Coronary artery (tissue), 2 donors: ENCODE measurements at places on chromosomes 1 and 21.
A peak's percentile ranks its signal among the peaks of the same experiment; 100 is the strongest.

DNA sequence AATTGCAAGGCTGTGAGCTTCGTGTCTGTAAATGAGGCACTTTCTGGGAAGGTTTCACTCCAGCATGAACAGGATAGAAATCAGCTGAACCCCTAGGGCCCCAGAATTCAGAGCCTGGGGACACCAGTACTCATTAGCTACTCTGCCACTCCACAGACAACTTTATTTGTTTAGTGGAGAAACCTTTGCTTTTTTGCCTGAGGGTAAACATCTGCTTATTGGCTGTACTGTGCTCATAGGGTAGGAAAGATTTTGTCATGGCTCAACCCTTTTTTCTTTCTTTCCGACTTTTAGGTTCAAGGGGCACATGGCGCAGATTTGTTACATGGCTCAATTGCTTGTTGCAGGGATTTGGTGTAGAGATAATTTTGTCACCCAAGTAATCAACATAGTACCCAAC lies 138.4 kb upstream of the BACE2 start:
- DNase-seq = no peak

GRCh38 chr21:28771790-28772501 lies 220.7 kb downstream of the LTN1 start:
- no peak for DNase-seq

DNA sequence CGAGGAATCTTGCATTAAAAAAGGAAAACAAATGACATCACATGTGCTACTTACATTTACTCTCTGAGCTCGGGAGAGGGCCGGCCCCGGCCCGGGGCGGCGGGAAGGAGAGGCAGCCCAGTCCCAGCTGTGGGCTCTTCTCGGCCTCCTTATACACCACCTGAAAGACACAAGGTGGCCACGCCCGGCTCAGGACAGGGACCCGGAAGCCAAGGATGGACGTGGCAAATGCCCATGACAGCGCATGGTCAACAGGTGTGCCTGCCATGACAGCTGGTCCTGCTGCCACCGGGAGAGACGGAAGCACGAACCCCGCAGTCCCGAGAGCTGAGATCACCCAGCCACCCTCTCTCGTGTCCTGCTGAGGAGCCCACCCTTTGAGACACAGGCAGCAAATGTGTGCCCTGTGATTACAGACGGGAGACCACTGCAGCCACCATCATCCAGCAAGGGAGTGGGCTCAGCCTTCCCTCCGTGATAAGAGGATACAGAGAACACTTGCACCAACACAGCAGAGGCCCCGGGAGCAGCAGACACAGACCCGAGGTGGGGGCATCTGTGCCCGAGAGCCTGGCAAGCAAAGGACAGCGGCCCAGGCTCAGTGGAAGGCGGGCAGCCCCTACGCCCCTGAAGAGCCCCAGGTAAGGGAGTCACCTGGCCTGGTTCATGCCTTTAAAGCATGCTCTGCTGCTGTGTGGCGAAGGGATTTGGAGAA lies 8.7 kb downstream of the TPRG1L start:
- DNase-seq = no peak

GRCh38 chr1:24415910-24416665 lies 486 bp downstream of the NIPAL3 start:
- DNase-seq = no peak

GRCh38 chr1:181767001-181767708 lies 283.8 kb downstream of the CACNA1E start:
- DNase-seq = no peak

DNA sequence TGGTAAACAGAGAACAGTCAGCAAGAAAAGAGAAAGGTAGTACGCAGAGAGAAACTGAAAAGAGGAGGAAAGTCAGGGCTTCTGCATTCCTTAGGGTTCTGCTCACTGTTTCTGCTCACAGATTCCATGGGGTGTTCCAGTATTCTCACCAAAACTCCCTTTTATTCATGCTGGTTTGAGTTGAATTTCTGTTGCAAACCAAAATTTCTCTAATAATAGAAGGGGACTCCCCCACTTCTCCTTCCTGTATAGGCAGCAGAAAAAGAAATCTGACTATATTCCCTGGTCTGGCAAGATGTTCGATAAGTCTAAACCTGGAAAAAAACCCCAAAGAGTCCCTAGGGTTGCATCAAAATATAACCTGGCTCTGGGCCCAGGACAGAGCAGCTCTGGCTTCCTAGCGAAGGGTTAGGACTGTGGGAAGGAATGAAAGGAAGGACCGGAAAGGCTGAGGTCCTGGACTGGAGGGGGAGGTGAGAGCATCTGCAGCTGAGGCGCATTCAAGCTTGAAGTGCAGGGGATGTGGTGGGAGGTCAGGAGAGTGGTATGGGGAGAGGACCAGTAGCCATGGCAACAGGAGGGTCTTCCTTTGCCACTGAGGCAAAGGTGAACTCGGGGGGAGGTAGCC lies 18.8 kb upstream of the RGS16 start:
- DNase-seq = no peak

- no peak for DNase-seq
These were observed 466 bp downstream of the PEX10 start for GRCh38 chr1:2411801-2412394.

DNA sequence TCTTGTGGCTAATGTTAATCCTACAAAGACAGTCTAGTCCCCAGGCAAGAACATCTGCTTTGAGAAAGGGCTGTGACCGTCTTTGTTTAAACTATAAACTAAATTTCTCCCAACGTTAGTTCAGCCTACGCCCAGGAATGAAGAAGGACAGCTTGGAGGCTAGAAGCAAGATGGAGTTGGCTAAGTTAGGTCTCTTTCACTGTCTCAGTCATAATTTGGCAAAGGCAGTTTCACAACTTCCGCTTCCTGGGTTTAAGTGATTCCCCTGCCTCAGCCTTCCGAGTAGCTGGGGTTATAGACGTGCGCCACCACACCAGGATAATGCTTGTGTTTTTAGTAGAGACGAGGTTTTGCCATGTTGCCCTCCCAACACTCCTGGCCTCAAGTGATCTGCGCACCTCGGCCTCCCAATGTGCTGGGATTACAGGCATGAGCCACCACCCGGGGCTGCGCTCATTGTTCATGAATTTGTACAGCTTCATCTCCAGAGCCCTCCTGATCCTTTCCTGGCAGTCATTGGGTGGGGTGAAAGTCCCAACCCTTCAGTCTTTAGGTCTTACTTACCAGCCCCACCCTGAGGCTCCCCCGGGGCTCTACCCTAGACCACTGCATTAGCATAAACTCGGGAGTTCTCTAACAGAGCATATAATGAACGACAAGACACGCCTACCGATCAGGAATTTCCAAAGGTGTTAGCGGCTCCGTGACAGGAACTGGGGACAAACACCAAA lies 4.9 kb upstream of the MASP2 start:
- DNase-seq = no peak

DNA sequence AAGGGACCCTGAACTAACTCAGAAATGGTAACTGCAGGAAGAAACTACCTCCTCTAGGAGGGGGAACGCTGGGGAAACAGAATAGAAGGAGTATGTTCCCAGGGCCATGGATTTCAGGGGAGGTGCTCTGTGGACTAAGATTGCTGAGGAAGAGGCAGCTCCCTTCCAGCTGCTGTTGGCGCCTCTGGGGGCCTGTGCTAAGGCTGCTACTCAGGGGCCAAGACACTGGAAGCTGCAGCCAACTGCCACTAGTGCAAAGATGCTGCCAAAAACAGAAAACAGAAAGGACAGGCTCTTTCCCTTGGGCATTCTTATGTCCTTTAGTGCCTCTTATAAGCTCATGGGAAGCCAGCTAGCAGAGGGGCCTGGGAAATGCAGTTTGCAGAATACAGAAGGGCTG lies 58.0 kb upstream of the SGIP1 start:
- DNase-seq = no peak

- DNase-seq = no peak
These were observed 173.0 kb downstream of the ADGRL4 start for GRCh38 chr1:78833491-78833890.

DNA sequence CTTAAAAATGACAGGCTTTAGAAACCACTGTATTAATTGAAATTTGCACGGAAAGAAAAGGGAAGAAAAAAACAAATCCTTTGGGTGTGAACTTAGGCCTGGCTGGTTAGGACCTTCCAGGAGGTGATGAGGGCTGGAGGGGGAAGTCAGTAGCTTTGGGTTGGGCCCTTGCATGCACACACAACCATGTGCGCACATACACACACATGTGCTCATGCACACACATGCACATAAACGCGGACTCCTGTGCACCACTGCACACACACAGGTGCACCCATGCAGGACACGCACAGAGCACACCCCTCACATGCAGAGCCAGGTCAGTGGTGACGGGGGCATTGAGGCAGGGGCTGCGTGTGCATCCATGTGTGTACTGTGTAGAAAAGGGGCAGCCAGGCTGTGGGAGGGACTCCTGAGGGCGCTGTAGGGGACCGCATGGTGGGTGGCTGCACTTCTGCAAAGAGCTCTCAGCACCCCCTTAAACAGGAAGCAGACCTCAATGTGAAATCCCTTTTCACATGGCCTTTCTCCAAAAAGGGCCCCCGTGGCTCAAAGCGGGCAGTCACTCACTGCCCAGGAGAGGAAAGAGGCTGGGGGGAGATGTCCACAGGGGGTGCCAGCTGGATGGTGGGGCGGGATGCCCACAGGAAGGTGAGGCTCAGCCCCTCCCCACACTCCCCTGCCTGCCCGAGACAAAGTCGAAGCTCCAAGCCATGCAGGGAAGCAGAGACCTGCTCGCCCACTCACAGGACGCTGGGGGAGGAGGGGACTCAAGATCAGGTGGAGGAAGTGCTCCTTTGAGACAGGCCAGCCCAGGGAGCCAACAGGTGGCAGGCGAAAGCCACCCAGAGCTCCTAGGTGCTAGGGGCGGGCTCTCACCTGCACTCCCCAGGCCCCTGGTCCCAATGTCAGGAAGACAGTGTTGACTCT lies 95.2 kb downstream of the ITPKB start:
- DNase-seq = no peak

GRCh38 chr1:66711420-66711819 lies 40.8 kb upstream of the DYNLT5 start:
- no peak for DNase-seq

GRCh38 chr21:36325373-36326010 lies 5.5 kb downstream of the MORC3 start:
- DNase-seq = no peak

DNA sequence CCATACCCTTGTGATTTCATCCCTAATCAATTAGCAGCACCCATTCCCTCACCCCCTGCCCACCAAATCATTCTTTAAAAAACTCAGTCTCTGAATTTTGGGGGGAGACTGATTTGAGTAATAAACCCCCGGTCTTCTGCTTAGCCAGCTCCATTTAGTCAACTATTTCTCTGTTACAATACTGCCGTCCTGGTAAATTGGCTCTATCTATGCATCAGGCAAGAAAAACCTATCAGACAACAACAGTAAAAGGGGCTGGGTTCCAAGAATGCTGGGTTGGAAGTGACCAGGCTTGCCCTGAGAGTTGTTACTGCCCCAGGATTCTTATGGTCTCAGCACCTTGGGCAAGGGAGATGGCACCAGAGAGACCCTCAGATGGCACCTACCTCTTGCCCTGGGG lies 16.3 kb upstream of the C1orf198 start:
- DNase-seq = no peak

- peak; percentile 65 for DNase-seq
These were observed 25.5 kb downstream of the TRPM2 start for GRCh38 chr21:44378646-44379514.

DNA sequence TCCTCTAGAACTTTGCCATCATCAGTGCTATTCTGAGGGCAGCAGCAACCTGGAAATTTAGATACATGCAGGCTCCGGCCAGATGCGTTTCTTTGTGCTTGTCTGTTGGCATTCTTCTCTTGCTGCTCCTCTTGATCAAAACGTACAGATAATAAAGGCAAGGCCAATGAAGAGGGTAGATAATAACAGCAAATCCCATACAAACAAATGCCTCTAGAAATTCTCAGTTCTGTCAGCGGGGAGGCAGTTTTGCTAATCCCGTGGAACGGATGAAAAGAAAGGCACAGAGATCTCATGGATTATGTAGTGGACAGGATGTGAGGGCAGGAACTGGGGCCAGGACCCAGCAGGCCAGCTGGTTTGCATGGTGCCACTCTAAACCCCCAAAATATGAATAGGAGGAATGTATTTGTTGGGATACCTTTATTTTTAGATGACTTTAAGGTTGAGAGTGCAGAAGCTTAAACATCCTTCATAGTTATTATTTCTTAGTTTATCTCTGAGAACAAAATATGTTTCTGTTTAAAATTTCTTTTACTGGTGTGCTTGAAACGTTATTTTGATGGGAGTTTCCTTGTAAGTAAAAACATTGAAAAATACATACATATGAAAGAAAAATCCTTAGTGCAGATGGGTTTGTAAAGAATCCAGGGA lies 1.5 kb downstream of the ITSN1 start:
- DNase-seq = no peak

DNA sequence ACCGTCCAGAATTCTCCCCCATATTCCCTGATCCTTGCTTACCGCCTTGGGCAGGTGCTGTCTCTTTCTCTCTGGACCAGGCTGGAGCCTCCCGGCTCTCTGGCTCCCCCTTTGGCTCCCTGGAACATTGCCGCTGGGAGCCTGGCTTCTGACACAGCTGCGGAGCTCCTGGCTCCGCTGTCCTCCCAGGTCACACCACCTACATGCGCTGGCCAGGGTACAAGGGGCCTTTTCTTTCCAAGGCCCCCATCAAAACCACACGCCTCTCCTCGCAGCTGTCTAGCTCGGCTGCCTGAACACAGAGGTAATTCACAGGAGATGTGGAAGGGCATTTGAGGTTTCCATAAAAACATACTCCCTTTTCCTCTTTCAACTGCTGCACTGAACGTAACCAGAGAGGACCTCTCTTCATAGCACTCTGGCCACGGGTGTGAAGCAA lies 7.5 kb upstream of the ZNF648 start:
- no peak for DNase-seq

DNA sequence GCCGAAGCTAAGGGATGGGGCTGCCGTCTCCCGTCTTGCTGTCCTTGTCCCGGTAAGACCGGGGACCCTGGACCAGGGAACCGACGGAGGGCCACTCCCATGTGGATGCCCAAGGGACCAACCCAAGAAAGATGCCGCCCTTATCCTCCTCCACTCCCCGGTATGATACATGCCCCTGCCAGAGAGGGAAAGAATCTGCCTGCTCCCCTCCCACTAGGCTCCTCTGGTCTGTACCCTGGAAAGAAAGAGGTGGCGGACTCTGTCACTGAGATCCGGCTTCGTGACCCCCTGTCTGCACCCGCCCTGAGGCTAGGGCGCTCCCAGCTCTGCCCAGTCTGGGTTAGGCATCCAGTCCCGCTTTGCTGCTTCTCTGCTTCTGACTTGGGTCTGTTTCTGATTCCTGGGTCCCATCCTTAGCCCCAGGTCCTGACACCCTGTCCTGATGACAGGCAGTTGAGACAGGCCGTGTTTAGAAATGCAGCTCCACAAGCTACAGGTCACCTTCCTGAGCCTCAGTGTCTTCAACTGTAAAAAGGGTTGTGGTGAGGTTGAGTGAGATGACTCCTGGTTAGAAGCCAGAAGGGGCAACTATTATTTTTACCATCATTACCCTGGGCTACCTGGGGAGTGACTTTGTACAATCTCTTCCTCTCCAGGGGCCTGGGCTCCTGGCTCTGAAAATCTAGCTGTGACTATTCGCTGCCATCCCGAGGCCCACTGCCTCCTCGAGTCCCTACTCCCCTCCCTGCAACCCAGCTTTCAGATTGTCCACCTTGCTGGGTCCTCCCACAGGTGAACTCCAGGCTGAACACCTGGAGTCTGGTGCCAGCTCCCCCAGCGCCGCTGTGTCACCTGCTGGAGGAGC lies 3.7 kb downstream of the MATN1 start:
- DNase-seq = peak; percentile 92
